ENCODE measurements at places on chromosomes 6 and 20. TPM values are rescaled to one million over a fixed set of nuclear protein-coding genes. Genes with fewer than 3 reads are reported as not detected.

DNA sequence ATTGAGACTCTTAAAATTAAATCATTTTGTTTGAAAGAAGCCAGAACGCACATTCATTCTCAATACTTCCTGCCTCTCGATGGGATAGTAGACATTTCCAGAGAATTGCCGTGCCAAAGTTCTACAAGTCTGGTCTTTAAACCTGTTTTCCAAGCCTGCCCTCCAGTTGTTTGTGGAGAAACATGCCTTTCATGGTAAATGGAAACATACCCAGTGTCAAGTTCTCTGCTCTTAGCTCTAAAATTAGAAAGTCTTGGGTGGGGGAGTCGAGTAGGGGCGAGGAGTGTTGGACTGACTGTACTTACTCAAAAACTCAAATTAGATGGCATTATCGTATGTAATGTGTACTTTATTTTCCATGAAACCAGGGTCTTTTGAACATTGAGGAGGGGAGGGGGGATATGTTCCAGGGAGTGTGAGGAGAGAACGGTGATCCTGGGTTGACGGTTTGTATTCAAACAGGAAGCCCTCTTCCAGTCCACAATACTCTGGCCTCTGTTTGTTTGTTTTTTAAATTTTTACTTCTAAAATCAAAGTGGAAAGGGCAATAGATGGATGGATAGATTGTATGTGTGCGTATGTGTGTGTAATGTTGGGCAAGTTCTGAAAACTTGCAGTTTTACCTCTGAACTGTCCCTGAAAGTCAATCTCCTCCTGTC lies 106.8 kb upstream of the ARMC2 start:
- no peak for DNase-seq

DNA sequence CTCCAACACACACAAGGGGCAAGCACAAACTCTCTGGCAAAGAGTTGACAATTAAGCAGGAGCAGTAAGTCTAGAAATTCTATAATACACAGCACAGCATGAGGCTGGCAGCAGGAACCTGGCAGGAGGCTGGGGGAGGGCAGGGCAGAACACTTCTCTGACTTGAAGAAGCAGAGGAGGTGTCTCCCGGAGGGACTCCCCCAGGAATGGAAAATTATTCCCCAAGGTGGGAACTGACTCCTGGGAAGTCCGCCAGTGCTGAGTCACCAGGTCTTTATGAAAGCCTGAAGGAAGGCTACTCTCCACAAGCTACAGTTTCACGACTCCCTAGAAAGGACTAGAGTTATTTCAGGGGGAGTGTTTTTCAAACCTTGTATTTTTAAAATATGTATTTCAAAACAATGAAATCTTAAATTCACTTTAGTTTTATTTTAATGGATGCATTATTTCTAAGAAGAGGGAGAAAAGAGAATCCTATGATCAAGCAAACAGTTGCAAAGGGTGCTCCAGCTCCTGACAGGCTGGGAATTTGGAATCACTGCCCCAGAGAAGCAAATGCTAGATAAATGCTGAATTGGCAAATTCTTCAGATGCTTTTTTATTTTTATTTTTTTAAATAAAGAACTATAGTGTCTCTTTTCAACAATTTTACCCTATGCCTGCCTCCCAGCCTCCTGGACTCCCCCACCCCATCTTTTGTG lies 192.8 kb downstream of the LY86 start:
- peak; percentile 67 for DNase-seq

DNA sequence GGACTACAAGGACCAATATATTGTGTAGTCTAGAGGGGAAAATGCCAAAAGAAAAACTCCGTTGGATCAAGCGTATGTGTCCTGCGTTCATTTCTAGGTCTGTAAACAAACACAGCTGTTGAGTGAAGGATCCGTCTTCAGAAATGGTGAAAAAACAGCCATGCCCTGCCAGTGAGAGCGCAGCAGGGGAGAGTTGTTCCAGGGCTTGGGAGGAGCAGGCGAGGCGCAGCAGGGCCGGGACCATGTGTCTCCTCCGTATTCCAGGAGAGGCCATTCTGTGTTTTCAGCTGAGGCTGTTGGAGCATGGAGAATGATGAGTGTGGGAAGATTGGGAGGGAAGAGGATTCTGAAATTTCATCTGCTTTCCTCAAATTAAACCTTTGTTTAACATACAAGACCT lies 38.0 kb downstream of the BMP6 start:
- peak; percentile 39 for DNase-seq

DNA sequence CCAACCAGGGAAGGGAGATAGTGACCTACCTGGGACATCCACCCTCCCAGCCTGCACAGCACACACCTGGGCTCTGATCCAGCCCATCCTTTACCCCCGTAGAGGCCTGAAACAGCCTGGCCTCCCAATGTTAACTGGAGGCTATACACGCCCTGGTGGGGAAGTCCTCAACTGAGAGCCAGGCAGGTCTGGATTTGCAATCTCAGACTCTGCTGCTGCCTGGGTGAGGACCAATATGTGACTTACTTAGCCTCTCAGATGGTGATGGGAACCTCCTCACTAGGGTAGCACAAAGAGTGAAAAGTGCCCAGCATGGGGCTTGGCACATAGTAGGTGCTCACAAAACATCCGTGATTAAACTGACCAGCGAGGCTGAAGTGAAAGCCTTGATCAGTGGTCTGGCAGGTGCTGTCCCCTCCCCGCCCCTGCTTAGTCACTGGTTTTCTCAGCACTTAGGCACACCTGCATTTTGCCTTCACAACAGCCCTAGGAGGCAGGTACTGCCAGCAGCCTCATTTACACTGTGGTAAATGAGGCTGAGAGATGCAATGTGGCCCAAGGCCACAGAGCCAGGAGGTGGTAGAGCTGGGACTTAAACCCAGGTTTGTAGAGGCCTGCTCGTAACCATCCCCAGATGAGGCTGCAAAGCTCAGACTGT lies 12.4 kb downstream of the PEDS1 start:
- DNase-seq = no peak

CLPSL2 gene
- total RNA-seq = not detected

DNA sequence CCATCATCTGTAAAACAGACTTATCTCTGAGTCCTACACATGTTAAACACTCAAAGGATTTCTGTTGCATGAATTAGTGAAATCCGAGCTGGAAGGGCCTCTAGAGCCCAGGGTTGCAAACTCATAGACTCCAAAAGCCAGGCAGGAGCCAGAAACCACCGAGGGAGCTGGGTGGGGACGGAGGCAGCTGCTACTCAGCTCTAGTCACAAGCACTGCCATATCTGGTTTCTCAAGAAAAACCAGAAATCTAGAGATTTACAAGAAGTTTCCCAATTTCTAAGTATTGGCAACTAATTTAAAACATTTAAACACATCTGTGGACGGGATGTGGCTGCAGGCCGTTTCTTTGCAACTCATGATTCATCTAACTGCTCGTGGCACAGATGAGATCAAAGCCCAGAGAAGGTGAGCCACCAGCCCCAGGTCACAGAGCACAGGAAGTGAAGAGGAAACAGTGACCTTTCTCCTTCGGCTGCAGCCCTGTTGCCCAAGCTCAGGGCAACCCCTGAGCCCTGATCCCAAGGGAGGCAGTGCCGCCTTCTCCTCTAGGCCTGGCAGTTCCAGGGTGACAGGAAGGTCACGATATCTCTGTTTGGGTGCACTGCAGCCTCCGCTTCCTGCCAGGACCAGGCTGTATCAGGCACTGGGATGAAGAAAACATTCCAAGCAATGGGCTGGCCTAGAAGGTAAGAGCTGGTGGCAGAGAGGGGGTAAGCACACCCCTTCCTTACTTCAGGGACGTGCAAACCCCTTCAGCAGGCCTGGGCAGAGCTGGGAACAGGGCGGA lies 26.4 kb upstream of the PTGIS start:
- peak; percentile 79 for DNase-seq

GRCh38 chr20:25282034-25282781 lies 34.3 kb downstream of the PYGB start:
- DNase-seq = peak; percentile 25

GRCh38 chr20:57269148-57269984 lies 2.9 kb upstream of the BMP7 start:
- DNase-seq = no peak

TMEM200A gene
- total RNA-seq = 0.15 TPM

DNA sequence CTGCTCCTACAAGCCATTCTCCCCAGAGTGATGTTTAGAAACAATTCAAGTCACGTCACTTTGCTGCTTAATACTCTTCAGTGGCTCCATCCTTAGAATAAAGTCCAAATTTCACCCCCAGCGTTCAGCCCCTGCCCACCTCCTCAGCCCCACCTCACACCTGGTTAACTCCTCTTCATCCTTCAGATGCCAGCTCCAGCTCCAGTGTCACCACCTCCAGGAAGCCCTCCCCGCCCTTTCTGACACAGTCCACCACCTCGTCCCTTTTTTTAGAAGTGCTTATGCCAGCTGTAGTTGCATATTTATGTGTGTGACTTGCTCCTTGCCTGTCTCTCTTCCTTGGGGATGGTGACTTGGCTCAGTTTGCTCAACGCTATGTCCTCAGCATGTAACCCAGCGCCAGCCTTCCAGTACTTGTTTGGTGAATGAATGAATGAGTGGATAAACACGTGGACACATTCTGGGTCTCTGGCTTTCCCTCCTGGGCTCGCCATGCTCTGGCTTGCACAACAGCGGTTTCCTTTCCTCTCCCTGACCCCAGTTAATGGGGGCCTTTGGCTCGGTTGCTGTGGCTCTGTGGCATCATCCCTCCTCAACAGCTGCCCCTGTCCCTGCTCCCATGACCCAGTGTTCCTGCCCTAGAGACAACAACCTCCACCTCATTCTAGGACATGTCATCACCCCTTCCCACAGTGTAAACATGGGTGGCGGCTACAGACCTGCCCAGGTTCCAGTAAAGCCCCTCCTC lies 3.7 kb upstream of the IP6K3 start:
- no peak for DNase-seq

GRCh38 chr20:5508044-5508443 lies 191.3 kb upstream of the PROKR2 start:
- no peak for DNase-seq

IPCEF1 gene
- total RNA-seq = 1.7 TPM

NKX2-4 gene
- total RNA-seq = not detected

- no peak for DNase-seq
These were observed 452.3 kb downstream of the GJA1 start for GRCh38 chr6:121887724-121888123.

DNA sequence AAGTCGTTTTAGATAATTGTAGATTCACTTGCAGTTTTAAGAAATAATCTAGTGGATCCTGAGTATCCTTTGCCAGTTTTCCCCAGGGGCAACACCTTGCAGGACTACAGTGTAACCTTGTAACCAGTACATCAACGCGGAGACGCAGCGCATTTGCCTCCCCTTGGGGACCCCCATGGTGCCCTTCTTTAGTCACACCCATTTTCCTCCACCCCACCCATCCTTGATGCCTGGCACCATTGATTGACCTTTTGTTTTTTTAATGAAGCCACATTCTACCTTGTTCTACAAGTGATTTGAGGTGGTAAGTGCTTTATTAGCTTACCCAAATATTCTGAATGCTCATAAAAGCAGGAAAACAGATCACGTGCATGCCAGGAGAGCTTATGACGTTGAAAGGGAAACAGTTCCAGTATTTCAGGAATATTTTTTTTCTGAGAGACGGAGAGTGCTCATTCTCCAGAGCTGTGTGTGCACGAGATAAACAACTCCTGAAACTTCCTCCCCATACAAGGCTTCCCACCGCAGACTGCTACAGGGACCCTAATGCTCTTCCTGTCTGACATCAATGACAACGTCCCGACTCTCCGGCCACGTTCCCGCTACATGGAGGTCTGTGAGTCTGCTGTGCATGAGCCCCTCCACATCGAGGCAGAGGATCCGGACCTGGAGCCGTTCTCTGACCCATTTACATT lies 35.7 kb downstream of the CDH26 start:
- DNase-seq = no peak

DNA sequence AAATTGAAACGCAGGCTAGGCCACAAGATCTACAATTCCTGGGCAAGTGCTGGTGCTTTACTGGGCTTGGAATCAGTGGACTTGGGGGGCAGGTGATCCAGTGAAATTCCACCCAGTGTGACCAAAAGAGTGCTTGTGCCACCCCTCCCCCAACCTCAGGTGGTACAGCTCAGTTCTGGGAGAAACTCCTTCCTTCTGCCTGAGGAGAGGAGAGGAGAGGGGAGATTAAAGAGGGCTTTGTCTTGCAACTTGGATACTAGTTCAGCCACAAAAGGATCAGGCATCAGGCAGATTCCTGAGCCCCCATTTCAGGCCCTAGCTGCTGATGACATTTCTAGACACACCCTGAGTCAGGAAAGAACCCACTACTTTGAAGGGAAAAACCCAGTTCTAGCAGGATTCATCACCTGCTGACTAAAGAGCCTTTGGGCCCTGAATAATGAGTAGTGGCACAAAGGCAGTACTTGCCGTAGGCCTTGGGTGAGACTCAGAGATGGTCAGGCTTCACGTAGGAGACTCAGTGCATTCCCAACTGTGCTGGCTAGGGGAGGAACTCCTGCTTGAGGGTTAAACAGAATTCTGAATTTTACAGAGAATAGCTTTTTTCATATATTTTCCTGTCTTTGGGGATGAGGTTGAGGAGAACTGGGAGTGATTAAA lies 446.7 kb downstream of the BMP2 start:
- no peak for DNase-seq

GRCh38 chr6:63307581-63308246 lies 12.1 kb downstream of the LGSN start:
- no peak for DNase-seq

GRCh38 chr6:132634796-132635195 lies 10.7 kb upstream of the TAAR2 start:
- DNase-seq = no peak

DNA sequence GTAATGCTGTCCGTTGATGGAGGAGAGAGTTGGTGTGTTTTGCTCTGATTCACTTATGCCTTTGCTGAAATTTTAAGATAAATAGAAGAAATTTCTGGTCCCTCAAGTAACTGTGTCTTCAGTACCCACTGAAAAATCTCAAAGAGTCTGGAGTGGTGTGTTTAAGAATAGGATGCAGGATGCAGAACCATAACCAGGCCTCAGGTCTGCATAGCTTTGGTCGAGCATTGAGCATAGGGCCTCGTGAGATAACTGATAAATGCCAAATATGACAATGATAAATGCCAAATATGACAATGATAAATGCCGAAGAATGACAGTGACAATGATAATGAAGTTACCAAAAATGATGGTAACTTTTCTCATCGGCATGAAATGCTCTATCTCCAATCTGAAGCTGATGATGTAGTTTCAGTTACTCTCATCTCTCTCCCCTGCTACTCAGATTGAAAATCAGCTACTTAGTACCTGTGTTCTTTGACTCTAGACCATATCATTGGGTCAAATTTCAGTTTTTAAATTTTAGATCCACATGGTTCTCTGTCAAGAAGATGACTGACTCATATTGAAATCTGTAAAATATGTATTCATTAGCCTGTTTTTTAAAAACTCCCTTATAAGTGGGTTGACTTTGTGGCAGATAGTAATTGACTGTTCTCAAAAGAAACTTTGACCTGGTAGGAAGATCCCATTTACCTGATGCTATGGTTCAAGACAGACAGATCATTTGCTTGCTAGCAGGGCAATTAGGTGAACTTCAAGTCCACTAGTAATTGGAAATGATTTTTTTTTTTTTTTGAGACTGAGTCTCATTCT lies 96.6 kb downstream of the SLC16A10 start:
- DNase-seq = no peak

GRCh38 chr6:143323729-143324470 lies 126.6 kb downstream of the ADAT2 start:
- DNase-seq = no peak

UNC93A gene
- total RNA-seq = not detected

- DNase-seq = peak; percentile 34
These were observed 837 bp upstream of the OSER1 start for GRCh38 chr20:44211177-44212039.

GRCh38 chr6:80181352-80182081 lies 75.0 kb downstream of the BCKDHB start:
- DNase-seq = no peak

GRCh38 chr6:102841060-102841459 lies 1447.6 kb downstream of the GRIK2 start:
- DNase-seq = no peak

- no peak for DNase-seq
These were observed 74.2 kb downstream of the IRF4 start for GRCh38 chr6:465531-466348.

CALHM4 gene
- 0.32 TPM for total RNA-seq
